GM04503 (cell line): ENCODE measurements at places on chromosomes 12 and 14.

DNA sequence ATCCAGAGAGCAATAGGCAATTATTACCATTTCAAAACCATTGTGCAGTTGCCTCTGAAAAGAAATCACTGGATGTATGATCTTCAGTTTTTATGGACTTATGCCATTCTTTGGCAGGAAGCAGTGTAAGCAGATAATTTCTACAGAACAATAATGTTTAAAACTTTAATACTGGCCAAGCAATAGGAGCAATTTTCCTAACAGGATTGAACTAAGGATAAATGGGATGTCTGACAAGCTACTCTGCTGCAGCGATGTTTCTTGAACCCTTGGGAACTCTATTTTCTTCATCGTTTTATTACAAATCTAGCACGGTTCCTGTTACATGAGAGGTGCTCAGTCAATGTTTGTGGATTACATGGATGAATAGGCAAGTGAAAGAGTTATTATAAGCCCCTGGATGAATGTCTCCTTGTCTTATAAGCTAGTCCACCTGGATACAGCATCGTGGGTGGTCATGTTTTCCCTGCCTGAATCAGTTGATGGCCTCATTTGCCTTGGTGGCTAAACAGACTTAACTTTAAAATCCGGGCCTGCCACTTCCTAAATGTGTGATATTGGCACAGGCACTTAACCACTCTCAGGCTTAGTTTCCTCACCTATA lies 68.2 kb upstream of the MDM1 start:
- DNase-seq: no peak

DNA sequence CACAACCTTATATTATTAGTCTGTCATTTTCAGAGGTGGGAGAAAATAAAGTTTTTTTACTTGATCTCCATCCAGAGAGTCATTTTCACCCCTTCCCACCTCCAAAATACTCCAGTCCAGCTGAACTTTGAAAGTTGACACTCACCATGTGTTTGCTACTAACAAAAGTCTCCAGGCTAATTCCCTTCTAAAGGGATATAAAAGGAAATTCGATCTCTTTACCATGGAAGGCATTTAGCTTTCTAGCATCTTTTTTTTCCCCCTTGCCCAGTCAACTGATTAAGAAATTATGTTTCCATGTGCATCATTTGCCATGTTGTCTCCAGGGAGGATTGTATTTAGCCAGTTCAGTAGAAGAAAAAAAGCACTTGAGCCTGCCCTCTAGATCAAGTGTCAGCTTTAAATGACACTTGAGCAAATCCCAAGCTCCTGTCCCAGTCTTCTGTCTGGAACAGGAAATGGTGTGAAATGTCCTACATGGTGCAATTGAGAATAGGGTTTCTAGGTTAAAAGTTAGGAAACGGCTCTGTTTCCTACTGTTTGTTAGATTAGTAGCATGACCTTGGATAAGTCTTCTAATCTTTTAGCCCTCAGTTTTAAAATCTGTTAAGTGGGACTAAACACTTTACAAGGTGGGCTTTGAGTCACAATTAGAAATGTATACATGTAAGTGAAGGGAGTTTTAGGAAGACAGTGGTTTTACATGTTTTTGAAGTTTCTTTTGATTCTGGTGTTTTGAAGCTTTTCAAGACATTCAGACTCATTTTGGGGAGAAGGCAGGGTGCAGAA lies 67.2 kb downstream of the GNS start:
- DNase-seq: no peak

DNA sequence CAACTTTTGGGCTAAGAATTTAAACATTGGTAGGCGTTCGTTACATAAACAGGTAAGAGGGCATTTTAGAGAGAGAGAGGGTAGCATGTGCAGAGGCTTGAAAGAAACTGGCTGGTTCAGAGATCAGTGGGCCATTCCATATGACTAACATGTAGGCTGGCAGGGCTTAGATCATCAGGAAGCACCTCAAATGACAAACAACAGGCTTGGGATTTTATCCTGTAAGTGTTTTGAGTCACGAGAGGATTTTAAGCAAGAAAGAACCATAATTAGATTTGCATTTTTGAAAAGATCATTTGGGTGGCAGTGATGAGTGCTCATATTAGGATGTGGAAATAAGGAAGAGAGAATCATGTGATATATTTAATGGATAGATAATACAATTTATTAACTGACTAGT lies 8.7 kb upstream of the PLEKHA5 start:
- DNase-seq: no peak

DNA sequence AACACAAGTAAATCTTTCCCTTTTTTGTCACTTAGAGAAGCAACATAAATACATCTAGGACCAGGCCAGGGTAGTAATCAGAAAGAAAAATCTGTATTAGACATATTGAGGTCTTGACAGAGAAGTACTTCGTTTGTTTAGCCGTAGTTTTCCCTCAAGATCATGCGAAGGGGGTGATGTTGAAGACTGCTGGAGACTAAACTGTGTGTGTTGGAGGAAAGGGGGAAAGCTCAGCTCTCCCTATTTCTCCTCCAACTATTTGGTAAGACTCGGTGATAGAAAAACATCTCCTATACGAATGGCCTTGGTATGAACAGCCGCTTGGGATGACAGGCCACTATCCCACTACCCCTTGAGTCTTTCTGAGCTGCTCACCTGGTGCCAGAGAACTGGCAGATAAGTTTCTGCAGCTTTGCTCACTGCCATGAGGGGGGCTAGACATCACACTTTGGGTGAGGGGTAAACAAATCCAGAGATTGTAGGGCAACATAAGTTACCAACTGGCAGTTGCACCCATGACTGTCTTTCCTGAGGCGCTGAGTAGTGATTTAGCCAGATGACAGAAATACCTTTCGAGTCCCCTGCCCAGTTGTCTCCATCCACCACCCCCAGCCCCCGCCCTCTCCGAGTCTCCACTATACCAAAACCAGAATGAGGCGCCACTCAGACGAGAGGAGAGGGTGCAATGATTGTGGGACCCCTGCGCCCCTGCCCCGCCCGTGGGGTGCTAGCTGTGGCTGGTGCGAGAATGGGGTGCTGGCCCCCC lies 685 bp downstream of the VAMP1 start:
- DNase-seq: no peak

DNA sequence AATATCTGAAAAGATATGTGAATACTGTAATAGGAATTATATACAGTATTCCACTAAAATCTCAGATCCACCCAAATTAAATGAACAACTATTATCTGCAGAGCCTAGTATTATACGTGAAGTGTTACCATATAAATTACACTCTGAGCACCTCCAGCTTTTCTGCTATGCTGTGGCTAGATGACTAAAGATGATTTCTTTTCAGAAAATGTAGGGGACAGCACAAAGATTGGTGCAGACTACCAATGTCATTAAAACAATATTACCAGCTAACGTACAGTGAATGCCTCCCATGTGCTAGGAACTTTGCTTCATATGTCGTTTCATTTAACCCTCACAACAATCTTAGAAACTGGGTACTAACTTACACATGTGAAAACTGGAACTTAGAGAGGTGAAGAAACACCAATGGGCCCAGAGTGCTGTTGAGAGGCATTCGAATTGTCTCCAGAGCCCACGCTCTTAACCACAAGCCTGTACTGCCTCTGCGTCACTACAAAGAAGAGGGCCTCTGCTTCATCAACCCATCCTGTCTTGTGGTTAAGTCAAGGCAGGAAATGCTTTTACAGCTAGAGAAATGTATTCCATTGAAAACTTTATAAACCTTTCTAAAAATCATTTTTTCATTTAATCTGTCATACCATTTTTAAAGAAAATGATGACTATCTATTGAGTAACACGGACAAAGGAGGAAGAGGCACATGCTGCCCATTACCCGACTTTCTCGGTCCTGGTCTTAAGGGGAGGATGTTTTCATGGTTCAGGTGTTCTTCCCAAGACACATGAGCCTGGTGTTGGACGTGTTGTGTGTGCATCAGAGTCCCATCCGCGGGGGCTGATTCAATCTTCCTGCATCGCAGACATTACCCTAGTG lies 1.3 kb downstream of the GPR65 start:
- no peak for DNase-seq

DNA sequence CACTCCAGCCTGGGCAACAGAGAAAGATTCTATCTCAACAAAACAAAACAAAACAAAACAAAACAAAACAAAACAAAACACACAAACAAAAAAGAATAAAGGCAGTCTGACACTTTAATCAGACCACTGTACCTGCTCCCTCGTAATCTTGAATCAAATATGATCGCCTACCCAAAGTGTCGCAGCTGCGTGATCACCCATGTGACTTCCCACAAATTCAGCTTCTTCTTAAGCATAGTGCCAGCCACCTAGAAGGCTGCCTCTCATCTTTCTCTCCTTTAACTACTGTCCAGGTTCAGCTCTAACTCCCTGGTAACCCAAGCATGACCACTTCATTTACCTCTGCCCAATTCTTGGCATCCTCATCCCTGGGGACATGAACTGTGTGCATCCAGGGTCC lies 37.4 kb downstream of the FMNL3 start:
- DNase-seq: no peak

DNA sequence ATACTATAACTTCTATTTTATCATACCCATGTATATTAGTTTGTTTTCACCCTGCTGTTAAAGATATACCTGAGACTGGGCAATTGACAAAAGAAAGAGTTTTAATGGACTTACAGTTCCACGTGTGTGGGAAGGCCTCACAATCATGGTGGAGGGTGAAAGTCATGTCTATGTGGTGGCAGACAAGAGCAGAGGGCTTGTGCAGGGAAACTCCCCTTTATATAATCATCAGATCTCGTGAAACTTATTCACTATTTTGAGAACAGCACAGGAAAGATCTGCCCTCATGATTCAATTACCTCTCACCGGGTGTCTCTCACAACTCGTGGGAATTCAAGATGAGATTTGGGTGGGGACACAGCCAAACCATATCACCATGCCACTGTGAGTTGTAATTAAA lies 135.8 kb downstream of the SYNE2 start:
- DNase-seq: no peak

- DNase-seq: no peak
Observed at GRCh38 chr12:23947395-23947794, 2.1 kb downstream of the SOX5 start.

DNA sequence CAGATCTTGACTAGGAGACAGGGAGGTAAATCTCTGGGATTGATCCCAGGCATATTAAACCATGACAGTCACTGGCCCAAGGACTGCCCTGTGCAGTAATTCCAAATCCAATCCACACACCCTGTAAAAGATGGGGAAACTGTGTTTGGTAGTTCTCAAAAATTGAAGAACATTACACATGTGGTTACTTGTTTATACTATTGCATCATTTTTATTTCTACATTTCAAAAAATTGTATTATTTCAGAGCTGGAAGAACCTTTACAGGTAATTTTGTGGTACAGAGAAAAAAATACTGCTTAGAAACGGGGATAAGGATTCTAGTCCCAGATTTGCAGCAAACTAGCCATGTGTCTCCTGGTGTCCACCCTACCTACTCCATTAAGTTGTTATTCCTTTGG lies 400.5 kb downstream of the LRIG3 start:
- no peak for DNase-seq

DNA sequence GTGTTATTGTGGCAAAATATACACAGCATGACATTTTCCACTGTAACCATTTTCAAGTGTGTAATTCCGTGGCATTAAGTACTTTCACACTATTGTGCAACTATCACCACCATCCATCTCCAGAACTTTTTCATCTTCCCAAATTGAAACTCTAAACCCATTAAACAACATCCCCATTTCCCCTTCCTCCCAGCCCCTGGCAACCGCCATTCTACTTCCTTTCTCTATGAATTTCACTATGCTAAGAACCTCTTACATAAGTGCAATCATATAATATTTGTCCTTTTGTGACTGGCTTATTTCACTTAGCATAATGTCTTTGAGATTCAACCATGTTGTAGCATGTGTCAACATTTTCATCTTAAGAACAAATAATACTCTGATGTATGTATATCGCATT lies 67.8 kb upstream of the PYGL start:
- DNase-seq: no peak

DNA sequence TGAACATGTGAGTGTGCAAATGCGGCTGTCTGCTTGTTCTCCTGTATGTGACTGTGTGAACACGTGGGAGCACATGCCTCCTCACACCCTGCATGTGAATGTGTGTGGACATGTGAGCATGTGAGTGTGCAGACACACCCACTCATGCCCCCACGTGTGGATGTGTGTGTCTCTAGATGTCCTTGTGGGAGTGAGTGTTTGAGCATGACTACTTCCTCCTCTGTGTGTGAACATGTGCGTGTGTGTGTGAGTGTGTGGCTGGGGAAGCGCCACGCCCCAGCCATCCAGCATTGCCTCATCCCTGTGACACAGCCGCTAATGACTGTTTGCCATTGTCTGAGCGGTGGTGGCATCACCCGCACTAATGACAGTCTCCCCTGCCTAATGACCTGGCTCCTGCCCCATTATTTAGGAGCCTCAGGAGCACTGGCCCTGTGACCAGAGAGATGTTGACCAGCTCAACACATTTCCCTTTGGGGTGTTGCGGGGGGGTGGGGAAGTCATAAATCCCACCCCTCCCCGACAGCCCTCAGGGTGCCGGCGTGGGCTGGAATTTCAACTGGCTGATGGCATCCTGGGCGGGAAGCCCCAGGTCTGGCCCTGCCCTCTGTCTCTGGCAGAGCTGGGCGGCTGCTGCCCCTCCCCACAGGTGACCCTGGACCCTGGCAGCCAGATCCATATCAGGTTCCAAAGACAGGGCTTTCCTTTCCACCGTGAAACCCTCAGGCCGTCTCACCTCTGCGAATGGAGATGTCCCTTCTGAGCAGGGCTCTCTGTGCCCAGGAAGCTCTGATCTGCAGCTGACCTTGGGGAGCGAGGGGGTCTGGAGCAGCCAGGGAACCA lies 11.5 kb upstream of the KRT80 start:
- peak; percentile 70 for DNase-seq

DNA sequence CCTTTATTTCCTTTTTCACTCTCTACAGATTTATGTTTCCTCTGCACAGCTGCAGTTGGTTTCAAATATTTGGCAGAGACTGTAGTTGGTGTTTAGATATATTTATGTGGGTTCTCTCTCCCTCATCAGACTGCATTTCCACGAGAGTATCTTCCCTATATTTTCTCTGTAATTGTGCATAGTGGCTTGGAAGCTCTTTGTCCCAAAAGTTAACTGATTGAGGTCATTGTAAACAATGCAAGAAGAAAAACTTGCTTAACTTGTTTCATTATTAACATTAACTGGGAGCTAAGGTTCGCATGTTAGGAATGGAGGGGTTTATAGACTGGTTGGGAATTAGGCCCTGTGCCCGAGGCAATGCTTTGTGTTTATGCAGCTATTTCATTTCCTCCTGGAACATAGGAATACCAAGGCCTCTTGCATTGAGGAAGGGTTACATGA lies 216.9 kb upstream of the HMGA2 start:
- DNase-seq: no peak

DNA sequence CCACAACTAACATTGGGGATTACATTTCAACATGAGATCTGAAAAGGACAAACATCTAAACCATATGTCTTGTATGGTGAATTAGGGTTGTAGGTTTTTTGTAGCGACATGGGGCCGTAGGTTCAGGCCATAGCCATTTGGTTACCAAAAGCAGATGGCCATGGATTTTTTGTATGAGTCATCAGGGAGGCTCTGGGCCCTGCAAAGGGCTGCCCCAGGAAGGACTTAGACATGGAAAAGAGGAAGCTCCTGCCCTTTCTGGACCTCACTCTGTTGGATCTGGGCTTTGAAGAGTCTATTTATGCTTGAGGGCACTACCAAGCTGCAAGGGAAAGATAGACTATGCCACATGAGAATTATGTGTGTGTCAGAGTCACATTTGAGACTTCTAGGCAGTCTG lies 89.3 kb upstream of the DHRS4 start:
- no peak for DNase-seq
